ENCODE measurements at places on chromosomes 6 and 20.

- no peak for DNase-seq
Observed at GRCh38 chr6:75530696-75531095, 37.1 kb upstream of the FILIP1 start.

DNA sequence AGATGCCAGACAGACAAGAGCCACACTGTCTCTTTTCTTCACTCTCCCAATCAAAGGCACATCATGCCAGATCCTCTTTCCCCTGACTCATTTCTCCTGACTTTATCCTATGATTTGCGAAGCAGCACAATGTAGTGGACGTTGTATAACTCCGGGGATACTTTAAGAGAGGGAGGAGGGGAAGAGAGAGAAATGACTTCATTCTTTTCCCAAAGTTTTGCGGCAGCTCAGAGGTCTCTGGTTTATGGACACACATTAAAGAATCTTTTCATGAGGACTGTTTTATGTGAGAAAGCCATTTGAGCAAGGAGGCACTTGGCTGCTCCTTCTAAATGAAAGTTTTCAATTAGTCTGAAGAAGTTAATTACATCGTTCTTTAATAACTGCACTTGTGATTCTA lies 75.1 kb upstream of the MC3R start:
- no peak for DNase-seq

GRCh38 chr6:69489970-69490369 lies 306.8 kb downstream of the LMBRD1 start:
- no peak for DNase-seq

DNA sequence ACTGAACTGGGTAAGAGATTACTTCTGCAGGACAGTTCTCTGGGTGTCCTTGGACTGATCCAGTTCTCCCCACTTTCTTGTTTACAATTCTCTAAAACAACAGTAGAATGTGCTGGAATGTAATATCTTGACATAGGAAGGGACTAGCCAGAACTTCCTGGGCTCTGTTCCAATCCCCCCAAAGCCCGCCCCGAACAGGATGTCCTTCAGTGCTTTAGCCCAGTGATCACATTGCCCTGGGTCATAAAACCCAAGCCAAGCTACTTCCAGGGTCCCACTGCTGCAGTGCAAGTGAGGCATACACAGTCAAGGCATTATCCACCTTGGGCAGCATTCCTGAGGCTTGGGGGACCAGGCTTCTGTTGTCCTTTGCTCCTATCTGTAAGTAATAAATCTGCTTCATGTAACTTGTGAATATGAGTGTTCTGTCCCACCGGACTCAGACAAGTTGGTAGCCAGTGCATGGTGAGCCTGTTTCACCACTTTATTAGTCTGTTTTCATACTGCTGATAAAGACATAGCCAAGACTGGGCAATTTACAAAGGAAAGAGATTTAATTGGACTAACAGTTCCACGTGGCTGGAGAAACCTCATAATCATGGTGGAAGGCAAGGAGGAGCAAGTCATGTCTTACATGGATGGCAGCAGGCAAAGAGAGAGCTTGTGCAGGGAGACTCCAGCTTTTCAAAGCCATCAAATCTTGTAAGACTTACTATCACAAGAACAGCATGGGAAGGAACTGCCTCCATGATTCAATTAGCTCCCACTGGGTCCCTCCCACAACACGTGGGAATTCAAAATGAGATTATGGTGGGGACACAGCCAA lies 23.5 kb downstream of the FITM2 start:
- no peak for DNase-seq

- no peak for DNase-seq
Observed at GRCh38 chr6:163672710-163673109, 258.2 kb downstream of the QKI start.

DNA sequence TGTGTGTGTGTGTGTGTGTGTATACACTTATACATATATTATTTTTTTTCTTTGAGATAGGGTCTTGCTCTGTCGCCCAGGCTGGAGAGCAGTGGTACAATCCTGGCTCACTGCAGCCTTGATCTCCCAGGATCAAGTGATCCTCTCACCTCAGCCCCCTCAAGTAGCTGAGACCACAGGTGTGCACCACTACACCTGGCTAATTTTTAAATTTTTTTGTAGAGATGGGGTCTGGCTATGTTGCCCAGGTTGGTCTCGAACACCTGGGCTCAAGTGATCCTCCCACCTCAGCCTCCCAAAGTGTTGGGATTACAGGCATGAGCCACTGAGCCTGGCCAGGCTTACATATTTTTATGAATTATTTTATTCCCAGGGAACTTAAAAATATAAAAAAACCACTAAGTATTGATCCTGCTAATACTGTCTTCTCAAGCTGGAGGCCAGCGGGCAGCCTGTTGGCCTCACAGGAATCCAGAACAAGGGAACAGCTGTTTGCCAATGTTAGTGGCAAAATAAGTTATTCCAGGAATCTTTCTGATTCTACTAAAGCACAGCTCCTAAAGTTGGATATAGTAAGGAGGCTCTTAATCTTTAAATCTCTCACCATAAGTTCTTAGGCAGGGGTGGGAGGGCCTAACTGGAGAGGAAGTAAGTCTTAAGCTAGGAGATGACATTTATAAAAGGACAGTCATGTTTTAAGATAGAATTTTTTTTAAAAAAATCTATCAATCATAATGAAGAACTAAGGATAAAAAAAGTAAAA lies 135.5 kb upstream of the NUP153 start:
- no peak for DNase-seq

- DNase-seq = no peak
Observed at GRCh38 chr6:56758120-56758519, 115.4 kb upstream of the DST start.

- no peak for DNase-seq
Observed at GRCh38 chr6:166815629-166816028, 140.7 kb downstream of the RNASET2 start.

DNA sequence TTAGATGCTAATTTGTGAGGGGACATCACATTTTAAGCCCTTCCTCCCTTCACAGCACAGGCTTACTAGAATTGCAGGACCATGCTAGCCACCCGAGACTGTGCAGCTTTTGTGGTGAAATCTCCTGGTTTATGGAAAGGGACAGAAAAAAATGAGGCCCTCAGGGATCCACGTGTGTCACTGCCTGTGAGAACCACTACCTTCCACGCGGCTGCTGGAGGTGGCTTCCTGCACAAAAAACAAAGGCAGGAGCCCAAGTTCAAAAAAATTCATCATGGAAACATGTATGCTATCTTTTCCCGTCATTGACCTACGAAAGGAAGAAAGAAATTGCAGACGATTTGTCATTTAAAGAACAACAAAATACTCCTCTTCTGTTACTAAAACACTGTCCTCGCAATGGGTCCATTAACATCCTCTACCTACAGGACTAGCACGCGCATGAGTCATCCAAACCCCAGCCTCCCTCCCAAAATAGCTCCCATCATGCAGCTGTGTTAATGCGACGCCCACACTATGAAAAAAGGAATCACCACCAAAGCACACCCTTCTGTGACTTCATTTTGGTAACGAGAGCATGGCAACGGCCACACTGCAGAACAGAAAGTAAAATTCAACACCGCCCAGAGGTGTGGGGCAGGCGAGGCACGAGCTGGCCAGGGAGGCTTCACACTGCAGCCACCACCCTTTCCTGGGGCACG lies 45.7 kb downstream of the RAMACL start:
- DNase-seq = no peak

- no peak for DNase-seq
Observed at GRCh38 chr6:158894193-158894592, 75.0 kb upstream of the EZR start.

- DNase-seq = no peak
Observed at GRCh38 chr20:40957265-40957760, 71.3 kb upstream of the TOP1 start.

GRCh38 chr20:43936104-43936770 lies 21.6 kb downstream of the TOX2 start:
- DNase-seq = no peak

GRCh38 chr6:35511562-35511941 lies 1.1 kb downstream of the TULP1 start:
- DNase-seq = no peak

DNA sequence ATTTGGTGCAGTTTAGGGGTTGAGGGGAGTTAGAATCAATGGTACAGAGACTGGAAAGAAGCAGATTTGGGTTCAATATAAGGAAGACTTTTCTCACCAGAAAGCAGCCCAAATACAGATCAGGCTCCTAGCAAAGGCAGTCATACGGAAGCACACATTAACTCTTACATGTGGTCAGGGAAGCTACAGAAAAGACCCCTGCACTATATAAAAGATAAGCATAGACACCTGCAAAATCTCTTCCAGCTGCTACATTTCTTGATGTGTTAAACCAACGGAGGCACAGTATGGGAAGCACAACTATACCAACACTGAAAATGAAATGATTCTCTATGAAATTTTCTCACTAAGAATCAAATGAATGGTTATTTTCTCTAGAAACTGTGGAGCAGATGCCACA lies 150.8 kb downstream of the GMDS start:
- no peak for DNase-seq
